CD4-positive, alpha-beta memory T cell (primary cell): ENCODE measurements at places on chromosomes 5 and 9. TPM values are rescaled to one million over a fixed set of nuclear protein-coding genes. Genes with fewer than 3 reads are reported as not detected.

DNA sequence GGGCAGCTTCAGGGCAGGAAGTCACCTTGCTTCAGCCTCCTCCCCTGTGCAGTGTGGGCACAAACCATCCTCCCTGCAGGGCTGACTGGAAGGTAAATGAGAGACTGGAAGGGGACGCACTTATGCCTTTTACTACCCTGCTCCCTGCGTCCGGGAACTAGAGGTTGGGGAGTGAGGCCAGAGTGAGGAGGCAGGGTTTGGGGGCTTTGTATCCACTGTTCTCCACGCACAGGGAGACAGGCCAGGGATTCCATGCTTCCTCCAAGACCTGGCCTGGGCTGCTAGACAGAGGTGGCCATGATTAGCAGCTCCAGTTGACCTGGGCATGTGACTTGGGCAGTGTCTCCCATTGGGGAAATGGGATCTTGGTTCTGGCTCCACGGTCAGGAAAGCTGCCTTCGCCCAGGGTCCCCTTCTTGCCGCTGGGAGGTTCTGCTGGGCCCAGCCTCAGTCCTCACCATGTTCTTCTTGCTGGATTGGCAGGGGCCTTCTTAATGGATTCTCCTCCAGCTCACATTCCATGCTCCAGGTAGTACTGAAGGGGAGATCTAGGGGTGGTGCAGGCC is 37.0 kb upstream of the PSD2 start:
- no peak overlapping the region for H3K27ac ChIP-seq
- no peak overlapping the region for H3K4me3 ChIP-seq
- H3K36me3 ChIP-seq: no peaks in the 10 kb centered on the region

DNA sequence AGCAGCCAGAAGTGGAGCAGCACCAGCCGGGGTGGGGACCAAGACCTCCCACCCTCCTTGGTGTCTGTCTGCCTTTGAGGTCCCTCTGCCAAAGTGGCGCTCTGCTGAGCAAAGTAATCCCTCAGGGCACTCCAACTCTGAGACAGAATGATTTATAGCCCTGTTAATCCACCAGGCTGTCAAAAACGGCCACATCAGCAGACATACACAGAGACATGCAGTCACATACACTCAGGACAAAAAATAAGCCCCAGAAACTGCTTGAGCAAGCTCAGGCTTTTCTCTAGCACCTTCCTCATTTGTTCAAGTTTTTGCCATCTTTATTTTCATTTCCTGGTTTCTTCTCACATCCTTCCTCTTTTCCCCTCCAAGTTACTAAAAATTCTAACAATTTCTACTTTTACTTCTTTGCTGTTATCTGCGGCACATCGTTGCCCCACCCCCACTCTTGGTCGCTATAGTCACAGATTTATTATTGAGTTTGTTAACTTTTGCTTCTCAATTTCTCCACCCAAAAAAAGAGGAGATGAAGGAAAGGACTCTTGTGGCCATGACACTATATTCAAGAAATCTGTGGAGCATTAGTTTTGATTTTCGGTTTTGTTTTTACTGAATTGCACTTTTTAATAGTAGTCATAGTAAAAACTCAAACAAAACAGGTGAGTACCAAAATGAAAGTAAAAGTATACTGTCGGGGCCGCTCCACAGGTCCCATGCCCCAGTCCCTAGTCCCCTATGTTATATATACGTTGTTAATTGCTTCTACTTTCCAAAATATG is 17.4 kb upstream of the ADRB2 start:
- peak; percentile 62 for DNase-seq
- peak overlapping the region; percentile 44 for H3K4me3 ChIP-seq
- H3K4me1 ChIP-seq: peaks cover 26% of the 10 kb centered on the region
- H3K27me3 ChIP-seq: no peaks in the 10 kb centered on the region
- peak overlapping the region; percentile 68 for H3K27ac ChIP-seq
- no peaks in the 10 kb centered on the region for H3K36me3 ChIP-seq

DNA sequence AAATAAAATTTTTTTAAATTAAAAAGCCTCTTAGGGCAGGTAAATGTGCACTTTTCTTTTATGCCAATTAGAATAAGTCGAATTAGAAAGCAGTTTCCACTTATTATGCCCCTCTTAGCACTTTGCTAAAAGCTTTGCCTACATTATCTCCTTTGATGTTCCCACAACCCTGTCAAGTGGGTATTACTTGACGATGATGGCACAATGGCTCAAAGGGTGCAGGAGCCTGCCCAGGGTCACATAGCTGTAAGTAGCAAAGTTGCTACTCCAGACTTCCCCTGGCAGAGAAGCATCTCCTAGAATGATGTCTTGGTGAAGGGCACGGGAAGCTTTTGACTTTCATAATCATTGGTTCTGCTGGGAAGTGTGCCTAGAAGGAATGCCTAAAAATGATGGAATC is 18.4 kb upstream of the IQGAP2 start:
- peaks cover 44% of the 10 kb centered on the region for H3K4me1 ChIP-seq
- H3K27me3 ChIP-seq: no peaks in the 10 kb centered on the region
- no peak for DNase-seq
- no peak overlapping the region for H3K4me3 ChIP-seq
- H3K36me3 ChIP-seq: no peaks in the 10 kb centered on the region

GRCh38 chr5:16702964-16703363 is 86.2 kb upstream of the RETREG1 start:
- H3K36me3 ChIP-seq: no peaks in the 10 kb centered on the region
- no peaks in the 10 kb centered on the region for H3K27me3 ChIP-seq
- H3K4me3 ChIP-seq: no peak overlapping the region
- no peak for DNase-seq
- H3K27ac ChIP-seq: no peak overlapping the region

GRCh38 chr9:116382053-116382452 is 228.5 kb downstream of the PAPPA start:
- no peaks in the 10 kb centered on the region for H3K36me3 ChIP-seq
- no peaks in the 10 kb centered on the region for H3K27me3 ChIP-seq
- no peak for DNase-seq
- no peak overlapping the region for H3K27ac ChIP-seq
- no peaks in the 10 kb centered on the region for H3K4me1 ChIP-seq

- no peaks in the 10 kb centered on the region for H3K36me3 ChIP-seq
- no peaks in the 10 kb centered on the region for H3K4me1 ChIP-seq
- no peak overlapping the region for H3K27ac ChIP-seq
- no peaks in the 10 kb centered on the region for H3K27me3 ChIP-seq
Observed at GRCh38 chr5:110917161-110917875, 154.2 kb upstream of the TSLP start.

- no peaks in the 10 kb centered on the region for H3K36me3 ChIP-seq
- H3K27ac ChIP-seq: no peak overlapping the region
- no peaks in the 10 kb centered on the region for H3K4me1 ChIP-seq
- H3K4me3 ChIP-seq: no peak overlapping the region
Observed at GRCh38 chr5:54491326-54491725, 26.2 kb upstream of the SNX18 start.

DNA sequence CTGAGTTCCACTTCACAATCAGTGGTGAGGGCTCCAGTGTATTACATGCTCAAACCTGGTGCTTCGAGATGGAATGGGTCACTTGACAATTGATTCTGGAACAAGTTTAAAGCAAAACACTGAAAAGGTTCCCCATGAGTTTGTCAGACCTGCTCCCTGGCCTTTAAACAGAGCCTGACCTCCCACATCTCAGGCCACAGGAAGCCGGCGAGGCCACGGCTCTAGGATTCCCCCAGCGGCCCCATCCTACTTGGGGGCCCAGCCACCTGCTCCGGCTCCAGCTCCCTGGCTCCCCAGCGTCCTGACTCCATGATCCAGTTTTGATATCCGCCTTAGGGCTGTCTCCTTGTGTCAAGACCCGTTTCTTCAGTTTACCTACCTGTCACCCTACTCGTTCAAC is 62.0 kb downstream of the TTLL11 start:
- H3K27me3 ChIP-seq: no peaks in the 10 kb centered on the region
- no peaks in the 10 kb centered on the region for H3K36me3 ChIP-seq
- no peak overlapping the region for H3K4me3 ChIP-seq
- no peak for DNase-seq
- H3K27ac ChIP-seq: no peak overlapping the region
- H3K4me1 ChIP-seq: no peaks in the 10 kb centered on the region

- no peak overlapping the region for H3K4me3 ChIP-seq
- no peak overlapping the region for H3K27ac ChIP-seq
- no peaks in the 10 kb centered on the region for H3K4me1 ChIP-seq
- H3K36me3 ChIP-seq: no peaks in the 10 kb centered on the region
- H3K27me3 ChIP-seq: no peaks in the 10 kb centered on the region
- DNase-seq: no peak
Observed at GRCh38 chr9:81829195-81829882, 98.9 kb upstream of the SPATA31D4 start.

DNA sequence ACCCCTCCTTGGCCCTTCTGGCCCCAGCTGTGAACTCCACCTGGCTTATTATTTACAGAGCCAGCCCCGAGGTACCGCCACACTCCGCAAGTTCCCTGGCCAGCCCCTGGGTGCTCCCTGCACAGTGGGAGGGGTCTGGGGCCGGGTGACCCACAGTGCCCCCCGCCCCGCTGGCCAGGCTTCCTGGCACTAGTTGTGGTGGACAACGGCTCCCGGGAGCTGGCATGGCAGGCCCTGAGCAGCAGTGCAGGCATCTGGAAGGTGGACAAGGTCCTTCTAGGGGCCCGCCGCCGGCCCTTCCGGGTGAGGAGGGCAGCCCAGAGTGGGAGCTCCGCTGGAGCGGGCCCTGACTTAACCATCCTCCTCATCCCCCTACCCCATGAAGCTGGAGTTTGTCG is 3.9 kb downstream of the MAMDC4 start:
- DNase-seq: no peak
- H3K27me3 ChIP-seq: no peaks in the 10 kb centered on the region
- H3K27ac ChIP-seq: no peak overlapping the region
- no peak overlapping the region for H3K4me3 ChIP-seq

DNA sequence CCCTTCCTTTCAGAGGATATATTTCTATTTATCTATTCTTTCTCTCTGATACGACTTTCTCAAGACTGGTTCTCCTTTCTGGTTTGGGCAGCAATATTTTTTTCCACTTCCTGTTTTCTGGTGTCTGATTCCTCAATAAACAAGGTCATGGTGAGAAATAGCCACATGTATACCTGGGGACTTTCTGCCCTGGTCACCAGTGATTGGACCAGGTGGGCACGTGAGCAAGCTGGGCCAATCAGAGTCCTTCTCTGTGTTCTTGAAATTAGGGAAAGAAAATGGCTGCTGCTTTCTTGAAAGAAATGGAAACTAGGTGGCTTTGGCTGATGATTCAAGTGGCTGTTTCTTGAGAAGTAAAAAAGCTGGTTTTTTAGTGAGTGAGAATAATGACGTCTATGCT is 18.4 kb upstream of the GSN start:
- no peak overlapping the region for H3K27ac ChIP-seq
- H3K27me3 ChIP-seq: no peaks in the 10 kb centered on the region
- H3K4me1 ChIP-seq: no peaks in the 10 kb centered on the region
- DNase-seq: no peak

GRCh38 chr5:73447530-73448462 is 781 bp downstream of the FOXD1 start:
- H3K36me3 ChIP-seq: no peaks in the 10 kb centered on the region
- H3K27ac ChIP-seq: no peak overlapping the region
- H3K27me3 ChIP-seq: peaks cover 82% of the 10 kb centered on the region
- peak; percentile 51 for DNase-seq
- H3K4me1 ChIP-seq: peaks cover 22% of the 10 kb centered on the region
- peak overlapping the region; percentile 36 for H3K4me3 ChIP-seq

DNA sequence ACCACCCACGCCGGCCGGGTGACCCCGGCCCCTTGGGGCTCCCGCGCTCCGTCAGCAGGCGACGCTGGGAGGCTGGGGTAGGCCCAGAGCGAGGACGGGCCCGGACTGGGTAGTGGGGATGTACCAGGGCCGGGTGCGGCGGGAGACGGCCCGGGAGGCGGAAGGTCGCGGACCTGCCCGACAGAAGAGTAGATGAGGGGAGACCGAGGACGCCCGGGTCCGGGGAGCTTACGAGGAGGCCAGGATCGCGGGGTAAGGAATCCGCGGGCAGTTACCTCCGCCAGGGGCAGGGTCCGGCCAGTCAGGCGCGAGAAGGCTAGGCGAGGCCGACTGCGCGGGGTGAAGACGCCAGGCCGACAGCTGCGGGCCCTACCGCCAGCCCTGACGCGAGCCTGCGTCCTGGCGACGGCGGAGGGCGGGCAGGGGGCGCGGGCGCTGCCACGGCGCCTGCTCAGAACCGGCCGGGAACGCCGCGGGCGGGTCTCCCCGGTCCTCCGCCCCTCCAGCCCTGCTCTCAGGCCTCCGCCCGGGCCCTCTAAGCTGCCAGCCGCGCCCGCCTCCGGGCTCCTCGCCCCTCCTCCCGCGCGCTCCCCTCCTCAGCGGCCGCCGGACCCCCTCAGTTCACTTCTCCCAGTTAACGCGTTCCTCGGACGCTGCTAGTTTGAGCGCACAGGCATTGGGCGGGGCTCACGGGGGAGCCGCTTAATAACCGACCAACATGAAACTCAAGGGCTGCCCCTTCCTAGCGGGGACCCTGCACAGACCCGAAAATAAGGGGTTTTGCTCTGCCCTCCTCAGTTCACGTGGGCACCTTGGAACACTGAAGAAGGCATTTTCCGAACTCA is at the start of gene CPLANE1:
Gene CPLANE1, minus strand, starts transcription at position 407 of the 845 bp plus-strand sequence. CDS start 1,678 bp downstream, outside the sequence.
- no peaks in the 10 kb centered on the region for H3K27me3 ChIP-seq
- H3K36me3 ChIP-seq: no peaks in the 10 kb centered on the region
- peak; percentile 61 for DNase-seq
- peaks cover 5% of the 10 kb centered on the region for H3K4me1 ChIP-seq
- peak within 1 kb of the TSS; percentile 63 for H3K27ac ChIP-seq

- no peak overlapping the region for H3K4me3 ChIP-seq
- no peaks in the 10 kb centered on the region for H3K4me1 ChIP-seq
Observed at GRCh38 chr9:37243588-37244345, 123.4 kb downstream of the ZCCHC7 start.

DNA sequence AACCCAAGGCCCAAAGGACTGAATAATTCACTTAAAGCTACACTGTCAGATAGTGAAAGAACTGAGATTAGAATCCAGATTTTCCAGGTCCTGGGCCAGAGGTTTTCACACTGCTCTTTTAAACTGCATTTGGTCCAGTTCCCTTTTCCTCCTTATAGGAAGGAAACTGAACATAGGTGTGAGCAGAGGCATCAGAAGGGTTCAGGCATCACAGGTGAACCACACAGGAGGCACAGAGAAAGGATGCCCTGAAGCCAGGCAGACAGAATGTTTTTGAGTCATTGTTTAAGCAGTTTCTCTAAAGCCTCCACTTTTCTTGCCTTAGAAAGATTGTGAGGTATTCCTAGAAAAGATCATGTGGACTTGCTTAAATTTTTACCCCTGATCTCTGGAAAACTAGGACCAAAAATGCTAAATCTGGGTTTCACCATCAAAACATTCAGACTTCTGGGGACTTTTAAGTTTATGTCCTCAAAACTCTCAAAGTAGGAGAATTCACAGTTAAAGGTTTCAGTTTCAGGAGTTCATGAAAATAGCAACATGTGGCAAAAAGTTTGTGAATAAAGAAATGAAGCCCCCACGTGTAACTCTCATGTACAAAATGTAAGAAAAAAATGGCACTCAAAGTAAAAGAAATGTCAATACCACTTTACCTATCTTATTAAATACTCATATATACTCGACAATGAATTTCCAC is 386.1 kb downstream of the NTRK2 start:
- H3K36me3 ChIP-seq: no peaks in the 10 kb centered on the region
- no peak overlapping the region for H3K4me3 ChIP-seq

RGS14 gene
- total RNA-seq: 168 TPM

CCNO gene
- not detected for total RNA-seq

TMEM232 gene
- total RNA-seq: 1.7 TPM
